ENCODE measurements at places on chromosomes 5 and 9.

- no peak for DNase-seq
Observed at GRCh38 chr5:117800261-117800660, 1188.1 kb downstream of the DTWD2 start.

GRCh38 chr9:96167011-96167410, 135.0 kb downstream of the HSD17B3 start:
- no peak for DNase-seq

DNA sequence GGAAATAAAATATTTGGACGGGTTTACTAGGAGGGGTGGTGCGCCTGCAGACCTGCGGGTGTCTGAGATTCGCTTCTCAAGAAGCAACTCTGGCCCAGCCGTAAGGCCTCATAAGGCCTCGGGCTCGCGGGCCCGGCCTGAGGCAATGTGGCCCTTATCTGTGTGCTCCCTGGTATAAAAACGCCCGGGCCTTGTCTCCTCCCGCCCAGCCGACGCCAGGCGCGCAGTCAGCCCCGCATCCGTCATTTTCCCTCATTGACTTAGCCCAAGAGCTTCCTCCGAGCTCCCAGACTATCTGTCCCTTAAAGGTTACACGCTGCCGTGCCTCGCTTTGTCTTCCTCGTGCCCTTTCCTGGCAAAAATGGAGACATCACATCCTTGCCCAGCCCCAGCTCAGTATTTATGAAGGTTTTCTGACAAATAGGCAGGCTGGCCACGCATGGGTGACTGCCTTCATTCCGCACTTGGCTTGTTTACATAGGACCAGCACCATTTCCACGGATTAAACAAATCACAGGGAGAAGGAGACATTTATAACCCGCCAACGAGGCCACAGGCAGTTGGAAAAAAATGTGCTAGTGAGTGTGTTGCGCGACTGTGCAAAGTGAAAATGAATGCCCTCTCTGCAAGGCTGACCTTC, 74.5 kb upstream of the TBCA start:
- DNase-seq, result no peak

- DNase-seq, result no peak
Observed at GRCh38 chr9:110809038-110809595, 140.5 kb downstream of the MUSK start.

GRCh38 chr5:79206541-79206940, 29.4 kb upstream of the JMY start:
- no peak for DNase-seq

GRCh38 chr5:132774406-132774805, 2.6 kb downstream of the SEPTIN8 start:
- no peak for DNase-seq

DNA sequence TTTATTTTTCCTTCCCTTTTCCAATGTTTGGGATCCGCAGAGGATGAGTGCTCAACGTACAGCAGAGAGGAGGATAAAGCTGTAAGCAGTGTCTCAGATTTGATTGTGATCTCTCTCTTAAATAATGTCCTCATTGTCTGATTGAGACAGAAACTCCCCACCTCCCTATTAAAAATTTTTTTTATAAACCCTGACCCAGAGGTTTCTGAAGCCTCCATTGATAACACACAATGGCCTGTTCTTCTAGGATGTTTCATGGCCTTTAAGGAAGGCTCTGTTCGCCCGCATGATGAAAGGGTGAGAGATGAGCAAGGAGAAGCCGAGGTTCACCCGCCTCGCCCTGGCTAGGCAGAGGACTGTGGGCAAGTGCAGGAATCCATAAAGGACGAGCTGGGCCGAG, 138.2 kb upstream of the GAS1 start:
- DNase-seq, result no peak

Data from hippocampal formation (tissue), 2 donors.